ENCODE measurements at places on chromosomes 1 and 21.

- no peak for DNase-seq
Observed at GRCh38 chr1:192266645-192267044, 50.1 kb upstream of the RGS21 start.

DNA sequence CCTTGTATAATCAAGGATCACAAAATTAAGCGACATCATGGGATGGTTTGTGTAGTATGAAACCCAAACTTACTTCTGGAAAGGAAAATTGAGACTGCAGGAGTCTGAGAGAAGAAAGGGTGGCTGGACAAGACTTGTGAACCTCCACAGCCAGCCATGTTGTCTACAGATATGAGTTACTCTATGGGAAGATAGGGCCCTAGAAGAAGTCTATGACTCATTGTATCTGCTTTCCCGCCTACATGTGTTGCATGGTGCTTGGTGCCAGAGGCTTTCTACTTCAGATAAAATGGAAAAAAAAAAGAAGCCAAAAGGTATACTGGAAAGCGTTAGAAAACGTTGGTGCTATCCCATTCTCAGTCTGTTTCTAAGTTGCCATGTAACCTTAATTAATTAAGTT lies 18.7 kb upstream of the OR6N2 start:
- no peak for DNase-seq

DNA sequence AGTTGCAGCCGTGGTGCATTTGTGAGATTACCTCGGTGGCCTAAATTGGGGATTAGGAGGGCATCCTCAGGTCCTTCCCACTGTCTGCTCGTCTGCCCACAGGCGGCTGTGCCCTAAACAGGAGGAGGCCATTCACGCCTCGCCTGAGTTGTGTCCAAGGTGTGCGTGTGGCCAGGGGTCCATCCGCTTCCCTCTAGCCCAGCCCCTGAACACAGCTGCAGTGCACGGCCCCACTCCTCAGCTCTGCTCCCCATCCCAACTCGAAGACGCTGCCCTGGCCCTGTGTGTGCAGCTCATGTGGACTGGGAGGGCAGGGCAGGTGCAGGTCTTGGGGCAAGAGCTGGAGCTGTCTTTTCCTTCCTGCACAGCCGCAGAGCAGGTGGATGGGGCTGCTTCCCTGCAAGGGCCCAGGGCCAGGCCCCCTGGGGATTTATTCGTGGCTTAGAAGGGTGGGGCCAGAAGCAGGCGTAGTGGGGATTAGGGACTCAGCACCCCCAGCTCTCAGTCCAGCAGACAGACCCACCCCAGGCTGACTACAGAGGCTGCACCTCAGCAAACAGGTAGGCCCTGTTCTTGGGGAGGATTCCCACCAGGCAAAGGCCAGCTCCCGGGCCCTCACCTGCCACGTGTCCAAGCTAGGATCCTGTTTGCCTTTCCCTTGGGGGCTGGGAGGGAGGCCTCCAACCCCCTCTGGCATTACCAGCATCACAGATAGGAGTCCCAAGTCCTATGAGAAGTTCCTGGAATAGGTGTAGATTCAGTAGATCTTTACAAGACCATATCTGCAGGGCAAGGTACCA lies 4.3 kb downstream of the GUK1 start:
- no peak for DNase-seq

DNA sequence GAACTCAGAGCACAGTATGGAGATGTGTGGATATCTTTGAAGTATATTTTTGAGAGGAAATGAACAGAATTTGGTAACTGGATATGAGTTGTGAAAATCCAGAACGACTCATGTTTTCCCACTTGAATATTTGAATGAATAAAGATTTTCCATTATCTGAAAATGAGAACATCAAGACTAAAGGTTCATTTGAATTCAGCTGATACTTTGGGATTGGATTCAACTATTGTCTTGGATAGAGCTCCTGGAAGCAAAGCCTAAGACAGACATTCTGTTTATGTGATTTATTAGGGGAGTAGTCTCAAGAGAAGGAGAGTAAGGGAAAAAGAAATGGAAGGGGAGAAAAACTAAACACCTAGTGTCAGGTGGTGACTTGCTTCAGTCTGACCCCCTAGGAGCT lies 256.0 kb upstream of the LYPLAL1 start:
- DNase-seq: no peak

- DNase-seq: no peak
Observed at GRCh38 chr21:45104560-45104959, 30.2 kb downstream of the ADARB1 start.

DNA sequence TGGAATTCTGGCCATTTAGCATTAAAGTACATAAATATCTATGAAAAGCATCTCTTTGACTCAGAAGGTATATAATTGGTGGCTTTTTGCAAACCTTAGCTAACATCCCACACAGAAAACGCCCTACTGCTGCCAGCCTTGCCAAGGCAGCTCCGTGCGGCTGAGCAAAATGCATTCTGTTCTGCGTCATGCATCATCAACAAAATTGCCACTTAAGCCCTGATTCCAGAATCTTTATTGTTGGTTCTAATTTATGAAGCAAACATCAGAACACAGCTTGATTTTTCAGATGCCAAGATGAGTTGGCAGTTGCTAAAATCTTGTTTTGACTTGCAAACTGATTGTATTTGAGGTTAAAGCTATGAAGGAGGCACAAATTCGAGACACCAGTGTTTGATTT lies 314.9 kb upstream of the DEPDC1 start:
- DNase-seq: no peak

Data from HT1080 (cell line).